Psoas muscle (tissue), 8 donors: ENCODE measurements at places on chromosomes 13 and 19.
A peak's percentile ranks its signal among the peaks of the same experiment; 100 is the strongest.

DNA sequence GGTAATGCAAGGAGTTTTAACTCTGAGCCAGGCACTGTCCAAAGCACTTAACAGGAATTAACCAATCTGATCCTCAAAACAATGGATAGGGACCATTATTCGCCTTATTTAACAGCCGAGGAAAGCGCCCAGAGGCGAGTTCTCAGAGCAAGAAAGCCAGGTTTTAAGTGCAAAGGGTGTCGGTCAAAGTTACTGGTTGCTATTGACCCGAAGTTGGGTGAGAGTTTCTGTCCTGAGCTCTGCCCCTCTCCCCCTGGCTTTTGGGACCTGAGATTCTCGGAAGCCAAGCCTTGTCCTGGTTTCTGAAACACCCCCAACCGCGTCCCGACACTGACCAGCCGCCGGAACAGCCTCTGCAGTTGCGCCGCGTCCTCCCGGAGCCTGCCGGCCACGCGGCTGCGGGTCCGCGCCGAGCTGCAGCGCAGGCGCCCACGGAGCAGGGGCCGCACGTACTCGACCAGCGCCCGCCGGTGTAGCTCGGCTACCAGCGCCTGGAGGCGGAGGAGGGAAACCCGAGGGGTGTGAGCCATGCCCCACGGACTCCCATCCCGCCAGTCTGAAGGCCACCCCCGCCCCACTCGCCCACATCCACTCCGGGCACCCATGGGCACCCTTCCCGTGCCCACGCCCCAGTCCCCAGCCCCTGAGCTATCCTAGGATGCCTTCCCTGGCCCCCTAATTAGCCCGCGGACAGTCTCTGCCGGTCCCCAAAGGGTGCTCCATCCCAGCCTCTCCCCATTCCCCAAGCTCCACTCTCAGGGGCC, 27.8 kb downstream of the EXOC3L2 start:
- DNase-seq: no peak

DNA sequence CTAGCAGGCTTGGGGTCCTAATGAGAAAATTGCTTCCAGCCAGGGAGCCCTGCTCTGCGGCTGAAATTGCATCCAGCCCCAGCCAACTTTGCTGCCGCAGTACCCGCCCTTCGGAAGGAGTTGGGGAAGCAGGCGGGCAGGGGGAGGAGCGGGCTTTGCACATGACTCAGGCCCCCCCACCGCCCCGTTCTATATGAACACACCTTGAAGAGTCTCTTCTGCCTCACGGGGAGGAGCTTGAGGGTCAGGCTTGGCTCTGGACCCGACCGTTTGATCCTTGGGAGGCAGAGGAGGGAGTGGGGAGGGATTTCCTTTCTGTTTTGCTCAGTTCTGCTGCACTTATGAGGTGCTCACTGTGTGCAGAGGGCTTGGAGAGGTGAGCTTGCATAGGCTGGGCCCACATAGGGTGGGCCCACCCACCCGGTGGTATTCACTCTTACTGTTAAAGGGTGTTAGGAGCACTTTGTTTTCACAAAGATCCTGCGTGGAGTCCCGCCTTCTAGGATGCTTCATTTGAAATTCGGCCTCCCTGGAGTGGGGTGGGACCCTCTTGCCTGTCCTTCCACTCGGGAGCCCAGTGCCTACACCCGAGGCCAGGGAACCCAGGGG, 46.5 kb downstream of the LYL1 start:
- DNase-seq: no peak

DNA sequence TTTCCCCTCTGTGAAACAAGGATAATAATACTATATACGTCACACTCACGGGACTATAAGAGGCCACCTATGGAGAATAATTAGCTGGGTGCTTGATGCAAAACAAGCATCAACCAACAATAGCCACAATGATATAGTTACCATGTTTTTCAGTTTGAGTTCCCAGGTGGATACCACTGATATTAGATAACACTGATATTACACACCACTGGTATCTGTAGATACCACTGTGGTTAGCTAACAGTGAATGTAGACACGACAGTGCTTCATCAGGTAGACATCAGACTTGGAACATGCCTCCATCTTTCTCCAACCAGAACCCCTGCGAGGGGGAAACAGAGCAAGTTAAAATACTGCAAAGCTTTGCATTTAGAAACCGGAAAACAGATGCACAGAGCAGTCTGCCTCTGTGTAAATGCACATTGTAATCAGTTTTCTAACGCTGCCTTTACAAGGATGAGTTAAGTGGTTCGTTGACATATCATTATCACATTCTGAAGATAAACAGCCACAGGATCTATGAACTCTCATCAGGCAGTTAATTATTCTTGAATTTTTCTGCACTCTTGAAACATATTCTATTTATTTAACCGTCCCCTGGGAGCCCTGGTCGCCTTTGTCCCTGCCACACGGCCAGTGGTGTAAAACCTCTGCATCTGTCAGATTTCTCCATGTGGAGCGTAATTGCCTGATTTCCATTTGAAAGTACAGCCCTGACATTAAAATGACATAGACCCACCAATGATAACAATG, 80.7 kb downstream of the RNASEH2B start:
- no peak for DNase-seq

DNA sequence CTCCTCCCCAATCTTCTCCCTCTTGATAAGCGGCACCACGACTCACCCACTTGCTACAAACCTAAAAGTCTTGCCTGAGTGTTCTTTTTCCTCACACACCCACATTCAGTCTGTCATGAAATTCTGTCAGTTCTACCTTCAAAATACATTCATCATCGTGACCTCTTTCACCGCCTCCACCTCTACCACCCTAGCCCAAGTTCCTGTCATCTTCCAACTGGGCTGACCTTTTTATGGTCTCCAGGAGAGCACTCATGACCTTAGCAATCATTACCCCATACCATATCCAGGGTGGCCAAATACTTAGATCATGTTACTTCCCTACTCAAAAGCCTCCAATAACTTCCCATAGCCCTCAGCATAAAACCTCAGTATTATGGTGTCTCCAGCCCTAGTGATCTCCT, 110.4 kb upstream of the TSC22D1 start:
- no peak for DNase-seq

GRCh38 chr13:30796132-30796572, 60.8 kb downstream of the ALOX5AP start:
- no peak for DNase-seq

DNA sequence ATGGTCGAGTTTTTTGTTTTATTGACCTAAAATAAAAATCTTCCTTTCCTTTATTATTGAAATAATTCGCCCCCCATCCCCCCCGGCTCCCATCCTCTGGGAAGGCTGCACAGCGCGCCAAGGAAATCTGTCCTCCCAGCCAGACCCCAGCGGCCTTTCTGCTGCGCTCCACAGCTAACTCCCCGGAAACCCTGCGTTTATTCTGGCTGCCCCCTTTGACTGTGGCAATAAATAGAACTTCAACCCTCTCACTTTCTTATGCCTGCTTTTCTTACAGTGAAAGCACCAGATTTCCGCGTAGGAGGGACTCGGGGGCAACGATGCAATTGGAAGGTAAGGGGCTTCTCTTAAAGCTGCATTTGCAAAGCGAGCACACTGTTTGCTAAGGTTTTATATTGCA, 9.7 kb upstream of the C19orf12 start:
- no peak for DNase-seq

DNA sequence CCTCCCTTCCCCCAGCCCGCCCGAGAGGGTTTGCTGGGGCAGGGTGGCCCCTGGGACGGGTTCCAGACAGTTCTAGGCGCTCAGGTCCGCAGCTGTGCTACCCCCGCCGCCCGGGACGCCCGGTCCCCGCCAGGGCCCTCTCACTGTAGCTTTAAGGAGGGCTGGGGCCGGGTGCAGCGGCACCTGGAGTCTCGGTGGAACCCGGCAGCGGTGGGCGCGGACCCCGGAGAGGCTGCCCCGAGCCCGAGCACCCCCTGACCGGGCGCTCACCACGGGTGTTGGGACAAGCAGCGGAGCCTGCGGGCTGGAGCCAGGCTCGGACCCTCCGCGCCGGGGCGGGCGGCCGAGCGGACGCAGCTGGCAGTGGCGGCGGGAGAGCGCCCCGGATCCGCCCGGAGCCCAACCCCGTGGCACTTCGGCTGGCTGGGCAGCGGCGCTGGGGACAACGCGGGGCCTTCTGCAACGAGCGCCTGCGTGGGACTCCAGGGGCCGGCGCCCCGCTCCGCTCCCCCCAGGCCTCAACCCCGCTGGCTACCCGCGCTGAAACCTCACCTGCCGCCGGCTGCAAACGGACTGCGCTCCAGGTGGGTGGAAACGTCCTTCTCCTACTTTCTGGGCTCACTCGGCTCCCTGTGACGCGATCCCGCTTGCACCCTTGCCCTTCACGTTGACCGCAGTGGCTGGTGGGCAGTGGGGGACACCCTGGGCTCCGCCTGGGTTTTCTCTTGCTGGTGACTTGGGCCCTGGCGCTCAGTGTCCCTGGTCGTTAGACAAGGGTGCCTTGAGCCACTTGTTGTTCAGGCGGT, 81.1 kb downstream of the ZNF429 start:
- DNase-seq: peak; percentile 18

DNA sequence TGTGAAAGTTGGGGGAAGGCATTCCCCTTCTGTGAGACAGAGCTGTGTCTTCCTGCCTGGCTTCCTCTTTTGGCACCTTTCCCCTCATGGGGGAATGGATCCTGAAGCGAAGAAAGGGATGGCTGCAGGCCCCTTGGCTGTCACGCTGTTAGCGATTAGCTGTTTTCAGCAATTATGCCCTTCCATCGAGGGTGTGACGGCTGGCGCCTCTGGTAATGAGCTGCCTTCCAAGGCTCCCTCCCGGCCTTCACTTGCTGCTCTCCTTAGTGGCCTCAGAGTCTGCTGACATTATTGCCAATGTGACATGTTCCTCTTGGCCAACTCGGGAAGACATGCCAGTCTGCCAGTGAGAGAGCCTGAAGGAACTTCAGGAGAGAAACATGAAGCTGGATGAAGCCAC, 162.1 kb downstream of the ZIC5 start:
- no peak for DNase-seq

DNA sequence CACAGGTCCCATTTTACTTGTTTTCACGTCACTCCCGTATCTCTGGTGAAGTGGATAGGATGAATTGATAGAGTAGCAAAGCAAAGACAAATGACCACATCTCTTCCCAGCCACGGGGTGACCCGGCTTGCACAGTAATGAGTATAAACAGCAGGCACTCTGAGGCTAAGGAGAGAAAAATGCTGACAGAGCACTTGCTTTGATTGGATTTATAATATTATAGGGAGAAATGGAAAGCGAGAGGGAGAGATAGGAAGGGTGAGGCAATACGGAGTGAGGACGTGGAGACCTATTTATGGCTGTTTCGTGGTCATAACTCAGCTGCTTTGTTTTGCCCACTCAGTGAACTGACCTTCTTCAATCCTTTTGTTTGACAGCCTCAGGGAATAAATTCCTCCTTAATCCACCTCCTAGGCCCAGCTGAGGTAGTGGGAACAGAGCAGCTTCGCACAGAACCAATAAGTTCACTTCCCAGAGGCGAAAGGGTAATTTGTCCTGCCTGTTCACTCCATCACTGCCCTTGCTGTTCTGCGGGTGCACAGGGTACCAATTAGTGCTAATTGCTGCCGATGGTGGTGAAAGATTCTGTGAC, 68.6 kb downstream of the ERCC5 start:
- DNase-seq: no peak

DNA sequence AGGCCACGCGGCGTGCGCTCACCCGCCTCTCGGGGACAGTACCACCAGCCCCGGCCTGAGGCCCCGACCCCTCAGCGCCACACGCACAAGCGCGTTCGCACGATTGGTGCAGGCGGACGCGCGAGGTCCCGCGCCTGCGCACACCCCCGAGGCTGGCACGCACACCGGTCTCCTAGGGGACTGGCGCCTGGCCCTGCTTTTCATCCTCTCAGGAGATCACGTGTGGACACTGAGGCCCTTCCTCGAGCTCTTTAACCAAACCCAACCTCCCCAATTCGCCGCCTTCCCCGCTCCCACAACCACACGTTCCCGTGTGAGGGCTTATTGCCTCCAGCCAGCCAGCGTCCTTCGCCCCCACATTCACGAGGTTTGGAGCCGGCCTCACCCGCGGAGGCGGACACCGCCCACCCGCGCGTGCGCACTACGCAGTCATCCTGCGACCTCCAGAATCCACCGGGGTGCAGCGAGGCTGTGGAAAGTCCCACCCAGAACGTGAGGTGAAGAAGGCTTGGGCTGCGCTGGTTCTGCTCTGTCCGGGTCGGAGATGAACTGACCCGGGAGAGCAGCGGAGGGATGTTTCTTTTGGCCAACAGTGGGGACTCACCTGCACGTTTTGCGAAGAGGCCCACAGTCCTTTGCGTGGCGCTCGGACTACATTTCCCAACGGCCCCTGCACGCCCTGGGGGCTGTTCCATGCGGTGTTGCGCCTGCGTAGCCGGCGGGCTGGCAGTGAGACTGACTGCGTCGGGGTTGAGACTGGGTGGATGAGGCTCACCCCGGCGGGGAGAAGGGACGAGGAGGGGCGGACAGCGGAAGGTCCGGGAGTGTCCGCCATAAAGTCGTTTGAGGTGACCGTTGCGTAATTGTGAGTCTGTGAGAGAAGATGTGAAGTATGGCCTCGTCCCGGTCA, 539 bp upstream of the ZNF667 start:
- DNase-seq: peak; percentile 93

DNA sequence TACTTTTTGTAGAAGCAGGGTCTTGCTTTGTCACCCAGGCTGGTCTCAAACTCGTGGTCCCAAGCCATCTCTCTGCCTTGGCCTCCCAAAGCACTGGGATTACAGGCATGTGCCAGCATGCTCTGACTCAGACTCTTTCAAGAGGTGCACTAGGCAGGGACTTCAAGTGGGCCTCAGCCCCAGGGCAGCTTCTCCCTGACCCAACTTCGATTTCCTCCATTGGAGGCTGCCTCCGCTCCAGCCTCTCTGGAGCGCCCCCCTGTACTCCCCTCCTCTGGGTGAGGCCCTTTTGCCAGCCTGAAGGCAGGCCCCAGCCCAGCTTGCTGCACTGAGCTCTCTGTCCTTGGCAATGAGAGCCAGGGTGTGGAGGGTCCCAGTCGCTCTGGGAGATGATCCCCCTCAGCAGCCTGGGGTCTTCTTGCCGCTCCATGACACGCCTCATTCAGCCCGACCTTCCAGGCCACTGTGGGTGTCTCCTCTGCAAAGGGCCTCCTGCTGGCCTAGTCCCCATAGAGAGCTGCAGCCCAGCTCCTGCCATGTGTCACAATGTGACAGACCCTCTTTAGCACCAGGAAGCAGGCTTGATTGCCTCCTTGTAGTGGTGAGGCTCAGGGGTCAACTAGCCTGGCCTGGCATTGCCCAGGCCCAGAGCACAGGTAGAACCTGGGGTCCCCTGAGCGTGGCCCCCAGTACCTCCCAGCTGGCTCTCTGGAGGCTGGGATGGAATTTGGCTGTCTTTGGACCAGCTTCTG, 16.4 kb downstream of the CARM1 start:
- DNase-seq: no peak

DNA sequence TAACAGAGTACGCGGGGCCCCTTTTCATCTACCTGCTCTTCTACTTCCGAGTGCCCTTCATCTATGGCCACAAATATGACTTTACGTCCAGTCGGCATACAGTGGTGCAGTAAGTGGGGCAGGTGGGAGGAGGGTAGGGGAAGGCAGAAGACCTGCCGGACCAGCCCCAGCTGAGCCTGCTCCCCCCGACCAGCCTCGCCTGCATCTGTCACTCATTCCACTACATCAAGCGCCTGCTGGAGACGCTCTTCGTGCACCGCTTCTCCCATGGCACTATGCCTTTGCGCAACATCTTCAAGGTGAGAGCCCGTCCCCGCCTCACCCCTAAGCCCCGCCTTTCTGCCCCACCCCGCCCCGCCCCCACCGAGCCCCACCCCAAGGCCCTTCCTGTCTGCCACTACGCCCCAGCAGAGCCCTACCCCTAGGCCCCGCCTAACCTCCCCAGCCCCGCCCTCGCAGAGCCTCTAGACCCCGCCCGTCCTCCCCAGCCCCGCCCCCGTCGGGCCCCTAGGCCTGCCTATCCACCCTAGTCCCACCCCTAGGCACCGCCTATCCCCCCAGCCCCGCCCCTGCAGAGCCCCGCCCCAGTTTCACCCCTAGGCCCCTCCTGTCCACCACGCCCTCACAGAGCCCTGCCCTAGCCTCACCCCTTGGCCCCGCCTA, 7.7 kb downstream of the NDUFB7 start:
- peak; percentile 82 for DNase-seq
